Stimulated activated CD4-positive, alpha-beta T cell treated with anti-CD3 and anti-CD28 coated beads, Interleukin-1b, Interleukin-23, amount 100 ng/mL, for 48 hours (primary cell): ENCODE measurements at places on chromosomes 6 and 20.

GRCh38 chr20:31731321-31731717 is 7.8 kb upstream of the TPX2 start:
- no peak for DNase-seq

- DNase-seq: no peak
Observed at GRCh38 chr6:153150752-153151440, 19.8 kb upstream of the RGS17 start.

GRCh38 chr6:12751694-12752325 is 35.2 kb downstream of the PHACTR1 start:
- peak; percentile 6 for DNase-seq

GRCh38 chr6:37691904-37692806 is 5.5 kb downstream of the MDGA1 start:
- peak; percentile 75 for DNase-seq

DNA sequence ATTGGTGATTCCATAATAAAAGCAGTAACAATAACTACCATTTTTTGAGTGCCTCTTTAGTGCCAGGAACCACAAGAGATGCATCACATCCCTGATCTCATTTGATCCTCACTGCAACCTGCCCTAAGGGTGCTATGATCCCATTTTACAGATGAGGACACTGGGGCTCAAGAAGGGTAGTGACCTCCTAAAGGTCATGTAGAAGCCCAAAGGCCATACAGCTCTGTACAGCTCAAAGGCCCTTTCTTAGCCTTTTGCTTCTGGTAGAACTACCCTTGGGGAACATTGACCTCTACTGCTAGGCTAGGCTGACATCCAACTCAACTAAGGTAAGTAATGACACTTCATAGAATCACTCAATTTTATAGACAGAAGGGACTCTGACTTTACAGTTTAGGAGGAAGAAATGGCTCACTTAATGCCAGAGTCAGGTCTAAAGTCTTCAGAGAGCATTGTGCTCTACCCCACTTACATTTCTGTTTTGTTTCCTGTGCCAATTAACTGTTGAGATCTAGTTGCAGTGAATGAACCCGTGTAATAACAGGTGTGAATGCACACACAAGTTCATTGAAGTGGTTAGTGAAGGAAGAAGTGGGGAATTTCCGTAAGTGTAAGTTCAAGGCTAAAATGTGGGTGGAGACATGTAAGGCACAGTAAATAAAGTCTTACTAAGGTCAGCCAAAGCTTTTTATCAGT is 10.7 kb downstream of the SLC9A8 start:
- no peak for DNase-seq

- DNase-seq: no peak
Observed at GRCh38 chr20:35283441-35284266, 918 bp downstream of the EIF6 start.

DNA sequence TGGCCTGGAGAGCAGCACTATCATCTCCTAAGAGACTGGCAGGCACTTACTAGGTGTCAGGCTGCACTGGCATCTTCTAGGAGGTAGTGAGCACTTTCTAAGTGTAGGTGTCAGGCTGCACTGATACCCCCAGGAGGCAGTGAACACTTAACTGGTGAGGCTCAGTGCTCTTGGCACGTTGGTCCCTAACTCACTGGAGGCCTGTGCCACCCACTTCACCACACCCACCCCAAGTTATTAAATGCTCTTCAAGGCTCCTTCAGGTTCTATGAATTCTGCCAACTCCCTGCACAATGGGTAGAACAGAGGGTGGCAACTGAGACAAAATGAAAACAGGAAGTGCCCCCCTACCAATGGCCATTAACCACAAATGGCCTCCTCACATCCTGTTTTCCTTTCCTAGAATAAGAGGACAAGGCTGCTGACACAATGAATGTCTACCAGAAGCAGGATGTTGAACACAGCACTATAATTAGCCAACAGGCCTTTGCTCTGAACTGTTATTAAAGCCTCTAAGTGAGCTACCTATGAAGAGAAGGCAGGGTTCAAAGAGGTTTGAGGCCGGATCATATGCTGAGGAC is 29.4 kb downstream of the NCOA5 start:
- no peak for DNase-seq

- no peak for DNase-seq
Observed at GRCh38 chr20:34579979-34580940, 21.7 kb downstream of the MAP1LC3A start.

- no peak for DNase-seq
Observed at GRCh38 chr20:5786930-5787795, 37.0 kb downstream of the SHLD1 start.

GRCh38 chr20:17884307-17885003 is 84.1 kb downstream of the SNX5 start:
- no peak for DNase-seq

GRCh38 chr6:25499615-25500235 is 152.3 kb upstream of the SCGN start:
- DNase-seq: no peak

- DNase-seq: no peak
Observed at GRCh38 chr20:25251019-25251418, 3.1 kb downstream of the PYGB start.

DNA sequence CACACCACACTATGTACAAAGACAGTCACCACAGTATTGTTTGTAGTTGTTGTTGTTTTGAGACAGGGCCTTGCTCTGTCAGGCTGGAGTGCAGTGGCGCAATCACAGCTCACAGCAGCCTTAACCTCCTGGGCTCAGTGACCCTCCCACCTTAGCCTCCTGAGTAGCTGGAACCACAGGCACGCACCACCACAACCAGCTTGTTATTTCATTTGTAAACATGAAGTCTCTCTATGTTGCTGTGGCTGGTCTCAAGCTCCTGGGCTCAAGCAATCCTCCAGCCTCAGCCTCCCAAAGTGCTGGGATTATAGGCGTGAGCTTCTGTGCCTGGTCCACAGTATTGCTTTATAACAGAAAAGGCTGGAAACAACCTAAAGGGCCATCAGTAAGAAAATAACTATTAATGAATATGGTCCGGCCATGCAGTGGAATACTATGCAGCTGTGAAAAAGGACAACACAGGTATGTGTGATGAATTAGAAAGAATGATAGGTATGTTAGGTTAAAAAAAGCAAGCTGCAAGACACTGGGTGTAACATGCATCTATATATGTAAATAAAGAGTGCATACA is 30.0 kb upstream of the PTGIS start:
- DNase-seq: no peak

- DNase-seq: no peak
Observed at GRCh38 chr6:134134654-134135053, 82.2 kb upstream of the SLC2A12 start.

DNA sequence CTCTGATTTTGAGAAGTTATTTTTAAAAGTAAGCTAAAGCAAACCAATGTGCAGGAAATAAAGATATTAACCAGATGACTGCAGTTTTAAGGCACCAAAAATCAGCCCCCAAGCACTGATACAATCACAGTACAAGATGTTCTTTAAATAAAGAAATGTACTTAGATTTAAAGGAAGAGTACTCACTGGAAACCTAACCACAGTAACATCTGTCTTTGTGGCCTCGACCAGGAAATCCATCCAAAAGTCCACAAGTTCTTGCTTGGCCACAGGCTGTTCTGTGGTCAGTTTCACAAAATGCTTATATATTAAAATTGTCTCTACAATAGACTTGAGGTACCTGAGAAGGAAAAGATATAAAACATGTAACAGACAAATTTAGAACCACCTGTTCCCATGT is 105.9 kb upstream of the MAP7 start:
- no peak for DNase-seq

- DNase-seq: no peak
Observed at GRCh38 chr20:58989196-58989595, 8.1 kb downstream of the NELFCD start.

GRCh38 chr20:59598625-59599310 is 5.6 kb upstream of the PHACTR3 start:
- peak; percentile 17 for DNase-seq

DNA sequence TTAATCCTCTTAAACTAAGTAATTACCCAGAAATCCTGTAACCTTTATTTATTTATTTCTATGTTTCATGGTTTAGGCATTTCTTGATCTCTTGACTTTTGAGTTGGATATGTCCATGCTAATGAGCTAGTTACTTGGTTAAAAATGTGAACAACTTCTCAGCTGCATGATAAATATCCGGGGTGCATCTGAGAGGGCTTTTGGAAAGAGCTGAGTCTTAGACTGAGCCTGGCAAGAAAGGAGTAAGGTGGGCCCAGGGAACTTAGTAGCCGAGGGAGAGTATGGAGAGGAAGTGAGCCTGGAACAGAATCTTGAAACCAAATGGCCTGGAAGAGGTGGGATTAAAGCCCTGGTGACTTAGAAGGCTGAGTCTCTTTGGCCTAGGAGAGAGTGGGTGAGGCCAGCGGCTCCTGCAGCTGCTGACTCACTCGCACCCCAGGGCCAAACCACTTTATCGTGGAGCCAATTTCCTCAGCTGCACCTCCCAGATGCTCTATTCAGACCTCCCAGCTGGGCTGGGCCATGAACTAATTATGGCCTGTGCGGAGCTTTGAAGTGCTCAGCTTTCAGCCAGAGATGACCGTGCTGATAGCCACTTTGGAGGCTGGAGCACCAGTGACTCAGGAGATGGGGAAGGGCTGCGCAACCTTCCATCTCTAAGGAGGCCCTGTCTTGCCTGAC is 19.1 kb downstream of the TGM3 start:
- DNase-seq: no peak

GRCh38 chr20:62786157-62786556 is 10.1 kb upstream of the MRGBP start:
- DNase-seq: no peak

DNA sequence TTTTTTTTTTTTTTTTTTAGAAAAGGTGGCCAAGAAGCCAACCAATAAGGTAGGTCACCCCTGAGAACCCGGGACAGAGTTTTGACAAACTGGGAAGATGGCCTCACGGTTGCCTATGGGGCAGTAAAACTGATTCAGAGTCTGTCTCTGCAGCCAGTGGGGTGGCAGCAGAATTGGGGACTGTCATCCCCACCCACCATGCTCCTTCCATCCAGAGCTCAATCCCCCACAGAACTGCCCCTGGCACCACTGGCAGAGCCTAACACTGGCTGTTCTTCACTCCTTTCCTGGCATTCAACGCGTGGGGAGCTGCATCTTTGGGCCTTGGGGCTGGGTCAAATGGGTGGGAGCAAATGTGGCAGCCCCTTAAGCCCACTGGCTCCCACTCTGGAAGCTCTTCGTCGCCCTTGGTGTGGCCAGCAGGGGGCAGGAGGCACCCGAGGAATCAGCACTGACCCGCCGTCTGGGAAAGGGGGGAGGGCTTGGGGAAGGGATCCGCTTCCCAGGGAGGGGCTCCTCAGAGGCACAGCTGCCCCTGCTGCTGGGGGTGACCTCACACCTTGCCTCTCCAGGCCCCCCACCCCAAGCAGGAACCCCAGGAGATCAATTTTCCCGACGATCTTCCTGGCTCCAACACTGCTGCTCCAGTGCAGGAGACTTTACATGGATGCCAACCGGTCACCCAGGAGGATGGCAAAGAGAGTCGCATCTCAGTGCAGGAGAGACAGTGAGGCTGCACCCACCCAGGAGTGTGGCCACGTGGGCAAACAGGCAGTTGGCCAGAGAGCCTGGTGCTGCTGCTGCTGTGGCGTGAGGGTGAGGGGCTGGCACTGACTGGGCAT is 10.4 kb downstream of the CD40 start:
- no peak for DNase-seq

- no peak for DNase-seq
Observed at GRCh38 chr6:139325686-139326085, 33.9 kb upstream of the TXLNB start.

- DNase-seq: no peak
Observed at GRCh38 chr6:84524636-84525035, 239.8 kb downstream of the TBX18 start.

DNA sequence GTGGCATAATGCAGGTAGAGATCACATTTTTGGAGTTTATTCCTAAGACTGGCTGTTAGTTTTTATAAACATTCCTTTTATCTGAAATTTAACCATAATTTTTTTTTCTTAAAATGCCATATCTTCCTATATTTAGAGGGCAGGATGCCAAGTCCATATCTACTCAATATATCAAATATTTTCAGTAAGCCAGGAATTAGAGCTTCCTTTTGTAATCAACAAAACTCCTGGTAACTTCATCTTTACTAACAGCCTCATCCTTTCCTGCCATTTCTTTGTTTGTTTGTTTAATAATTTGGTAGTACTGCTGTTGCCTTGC is 136.3 kb downstream of the OLIG3 start:
- DNase-seq: no peak

DNA sequence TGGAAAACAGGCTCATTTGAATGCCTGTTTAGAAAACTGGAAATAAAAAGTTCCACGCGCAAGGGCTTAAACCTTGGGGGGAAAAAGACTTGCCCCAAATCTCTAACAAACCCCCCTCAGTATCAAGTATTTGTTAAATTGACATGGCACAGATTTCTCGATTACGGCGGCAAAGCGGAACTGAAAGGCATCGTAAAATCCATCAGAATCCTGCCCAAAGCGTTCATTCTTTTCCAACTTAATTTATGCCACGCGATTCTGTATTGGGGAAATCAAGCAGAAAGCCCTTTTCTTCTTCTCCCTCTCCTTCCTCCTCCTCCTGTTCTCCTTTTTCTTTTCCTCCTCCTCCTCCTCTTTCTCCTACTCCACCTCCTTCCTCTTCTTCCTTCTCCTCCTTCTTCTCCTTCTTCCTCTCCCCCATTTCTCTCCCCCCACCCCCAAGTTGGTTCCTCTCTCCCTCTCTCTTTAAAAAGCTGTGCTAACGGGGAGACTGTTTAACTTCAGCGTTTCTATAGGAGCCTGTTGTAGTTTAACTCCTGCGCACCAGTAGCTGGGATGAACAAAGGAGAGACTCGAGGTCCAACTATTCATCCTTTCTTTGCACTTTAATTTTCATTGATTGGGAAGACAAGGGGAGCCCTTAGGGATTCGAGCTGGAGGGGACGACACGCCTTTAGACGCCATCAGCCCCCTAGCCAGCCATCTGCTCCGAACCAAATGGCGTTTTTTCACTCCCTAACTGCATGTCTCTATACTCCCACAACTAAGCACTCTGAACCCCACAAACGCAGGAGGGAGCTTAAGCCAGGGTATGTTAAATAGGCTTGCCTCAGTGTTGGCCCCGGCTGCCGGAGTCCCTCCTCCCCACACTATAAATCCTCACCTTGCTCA is 2.7 kb upstream of the DLL1 start:
- DNase-seq: no peak

DNA sequence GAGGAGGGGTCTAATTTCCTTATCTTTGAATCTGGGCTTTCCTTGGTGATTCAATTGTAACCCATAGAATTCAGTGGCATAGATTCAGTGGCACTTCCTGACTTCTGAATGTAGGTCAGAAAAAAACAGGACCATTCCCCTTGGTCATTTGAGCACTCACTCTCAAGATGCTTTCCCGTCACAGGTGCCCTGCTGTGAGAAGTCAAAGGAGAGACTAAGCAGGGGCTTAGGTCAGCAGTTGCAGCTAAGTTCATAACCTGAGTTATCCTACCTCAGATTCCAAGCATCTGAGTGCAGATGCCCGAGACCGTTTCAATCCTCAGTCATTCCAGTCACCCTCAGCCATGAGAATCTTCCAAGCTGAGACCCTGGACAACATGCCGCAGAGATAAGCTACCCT is 506.6 kb downstream of the FRK start:
- DNase-seq: no peak

- DNase-seq: no peak
Observed at GRCh38 chr6:135043846-135044245, 10.8 kb downstream of the HBS1L start.
